ENCODE measurements at places on chromosomes 12 and 14.

GRCh38 chr12:22321638-22322037 is 12.9 kb downstream of the ST8SIA1 start:
- no peak for DNase-seq

DNA sequence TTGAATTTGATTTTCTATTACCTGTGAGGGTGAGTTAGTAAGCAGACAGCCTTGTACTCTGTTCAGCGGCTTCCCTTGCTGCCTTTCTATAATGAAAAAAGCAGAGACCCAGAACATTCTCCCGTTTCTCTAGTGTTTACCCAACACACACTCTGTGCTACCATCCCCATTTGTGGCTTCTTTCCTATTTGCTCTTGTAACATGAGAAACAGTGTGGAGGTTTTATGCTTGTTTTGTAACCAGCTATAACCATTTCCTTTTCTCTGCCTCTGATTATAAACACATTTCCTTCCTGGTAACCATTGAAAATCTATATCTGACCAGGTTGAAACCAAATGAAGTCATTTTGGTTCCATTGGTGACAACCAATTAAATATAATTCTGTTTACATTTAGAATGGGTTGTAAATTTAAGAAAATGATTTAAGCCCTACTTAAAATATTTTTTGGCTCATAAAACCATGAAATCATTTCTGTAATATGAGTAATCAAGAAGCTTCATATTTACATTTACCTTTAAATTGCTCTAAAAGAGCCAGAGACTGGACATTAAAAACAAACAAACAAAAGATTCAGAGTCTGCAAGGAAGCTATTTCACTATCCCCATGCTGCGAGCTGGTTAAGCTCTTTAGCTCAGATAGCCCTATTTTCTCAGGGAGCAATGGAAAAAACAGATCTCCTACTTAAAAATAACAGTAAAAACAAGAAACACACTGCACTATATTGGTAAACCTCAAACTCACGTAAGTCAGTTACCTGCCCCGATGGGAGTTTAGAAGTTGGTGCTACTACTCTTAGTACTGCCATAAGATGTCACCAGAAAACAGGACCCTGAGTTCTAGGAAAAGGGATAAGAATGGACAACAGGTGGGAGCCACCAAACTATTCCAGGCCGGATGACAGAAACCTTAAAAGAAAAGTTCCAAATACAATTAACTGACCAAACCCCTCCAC is 206.5 kb upstream of the EEA1 start:
- no peak for DNase-seq

DNA sequence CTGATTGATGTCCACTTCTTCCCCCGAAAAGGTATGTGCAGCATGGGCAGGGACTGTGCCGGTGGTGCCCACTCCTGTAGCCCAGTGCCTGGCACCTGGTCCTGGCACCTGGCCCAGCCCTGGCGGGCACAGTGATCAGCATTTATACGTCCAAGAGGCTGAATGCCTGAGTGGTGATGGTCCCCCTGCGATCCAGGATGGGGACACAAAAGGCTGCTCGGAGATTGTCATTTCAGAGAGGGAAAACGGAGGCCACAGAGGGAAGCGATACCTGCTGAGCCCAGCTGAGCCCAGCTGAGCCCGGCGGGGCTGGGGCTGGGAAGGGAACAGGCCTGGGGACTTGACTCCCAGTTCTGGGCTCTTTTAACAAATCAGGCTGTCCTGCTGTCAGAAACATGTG is 55.8 kb downstream of the PRIMA1 start:
- no peak for DNase-seq

- no peak for DNase-seq
Observed at GRCh38 chr14:94180655-94181271, 6.6 kb downstream of the PPP4R4 start.

- DNase-seq: no peak
Observed at GRCh38 chr14:90452366-90452765, 55.5 kb downstream of the CALM1 start.

DNA sequence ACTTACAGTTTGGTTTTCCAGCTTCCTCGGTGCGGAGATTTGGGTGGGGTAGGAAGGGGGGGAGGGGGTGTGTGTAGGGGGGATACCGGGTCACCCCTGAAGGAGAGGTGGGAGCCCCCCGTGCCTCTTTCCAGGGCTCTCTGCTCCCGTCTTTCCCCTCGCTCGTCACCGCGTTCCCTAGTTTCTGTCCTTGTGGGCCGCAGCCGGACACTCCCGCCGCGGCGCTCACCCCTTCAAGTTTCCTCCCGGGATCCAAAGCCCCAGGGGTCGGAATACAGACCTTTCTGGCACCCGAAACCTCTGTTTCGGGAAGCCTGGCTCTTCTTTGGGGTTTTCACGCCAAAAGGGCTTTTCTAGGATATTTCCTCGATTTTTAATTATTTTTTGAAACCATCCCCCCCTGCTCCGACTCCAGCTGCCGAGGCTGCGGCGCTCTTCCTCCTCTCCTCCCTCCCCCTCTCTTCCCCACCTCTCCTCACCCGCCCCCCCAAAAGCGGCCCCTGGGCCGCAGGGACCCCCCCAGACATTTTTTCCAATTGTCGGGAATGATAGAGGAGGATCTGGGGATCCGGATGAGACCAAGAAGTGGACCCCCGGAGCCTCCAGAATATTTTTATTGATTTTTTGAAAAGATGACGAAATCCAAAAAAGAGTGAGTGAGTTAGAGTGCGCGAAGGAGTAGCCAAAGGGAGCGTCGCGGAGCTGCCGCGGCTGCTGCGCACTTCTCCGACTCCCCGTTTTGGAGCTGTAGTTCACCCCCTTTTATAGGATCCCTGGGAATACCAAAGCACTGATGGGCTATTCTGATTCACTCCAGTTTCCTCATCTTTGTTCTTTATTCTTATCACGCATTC is 1.7 kb downstream of the CCND2 start:
- no peak for DNase-seq

DNA sequence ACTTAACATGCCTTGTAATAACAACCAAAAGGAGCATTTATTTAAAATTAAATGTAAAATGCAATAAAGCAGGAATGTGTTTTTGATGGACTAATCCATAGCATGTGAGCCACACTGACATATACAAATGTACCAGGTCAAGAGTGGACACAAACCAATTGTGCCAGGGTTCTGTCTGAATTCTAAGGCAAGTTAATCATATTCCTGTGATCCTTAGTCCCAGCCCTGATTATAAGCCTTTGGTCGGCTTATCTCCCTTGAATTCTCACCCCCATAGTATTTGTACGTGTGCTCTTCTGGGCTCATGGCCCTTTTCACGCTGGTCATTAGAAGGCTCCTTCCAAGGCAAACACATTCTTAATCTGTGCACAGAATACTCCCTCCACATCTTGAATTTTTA is 10.6 kb upstream of the SRSF5 start:
- DNase-seq: no peak

DNA sequence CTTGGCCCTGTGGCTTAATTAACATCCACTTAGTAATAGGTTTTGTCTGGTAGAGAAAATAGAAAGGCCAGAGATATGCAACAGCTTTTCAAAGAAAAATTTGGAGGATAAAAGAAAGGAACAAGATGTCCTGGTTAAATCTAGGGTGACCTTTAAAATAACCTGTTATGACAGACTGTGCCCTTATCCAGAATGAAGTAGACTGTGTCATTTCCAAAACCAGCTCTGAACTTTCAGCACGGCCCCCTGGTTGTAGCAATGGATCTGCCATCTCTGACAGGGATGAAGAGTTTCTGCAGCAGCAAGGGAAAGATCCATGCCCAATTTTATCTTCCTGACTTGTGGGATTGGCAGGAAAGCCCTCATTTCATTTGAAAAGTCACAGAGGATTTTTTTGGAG is 5.1 kb downstream of the PLEKHG7 start:
- no peak for DNase-seq

- no peak for DNase-seq
Observed at GRCh38 chr14:70707138-70708038, 65.7 kb downstream of the TTC9 start.

DNA sequence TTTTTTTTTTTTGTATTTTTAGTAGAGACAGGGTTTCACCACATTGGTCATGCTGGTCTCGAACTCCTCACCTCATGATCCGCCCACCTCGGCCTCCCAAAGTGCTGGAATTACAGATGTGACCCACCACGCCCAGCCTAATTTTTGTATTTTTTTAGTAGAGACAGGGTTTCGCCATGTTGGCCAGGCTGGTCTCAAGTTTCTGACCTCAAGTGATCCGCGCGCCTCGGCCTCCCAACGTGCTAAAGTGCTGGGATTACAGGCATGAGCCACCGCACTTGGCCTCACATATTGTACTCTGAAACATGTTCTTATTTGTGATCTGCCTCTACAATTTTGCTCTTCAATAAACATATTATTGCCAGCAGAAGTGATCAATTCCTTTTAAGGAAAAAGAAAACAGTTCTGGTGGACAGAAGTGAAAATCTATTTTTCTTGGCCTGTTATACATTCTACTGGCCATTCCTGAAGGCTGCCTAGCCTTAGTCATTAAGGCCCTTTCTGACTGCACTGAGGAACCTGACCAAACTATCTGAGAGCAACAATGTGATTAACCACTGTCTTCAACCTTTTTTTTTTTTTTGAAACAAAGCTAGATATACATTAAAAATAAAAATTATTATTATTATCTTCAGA is 36.1 kb downstream of the SNX6 start:
- DNase-seq: no peak

Data from iPS DF 6.9 (cell line).